ENCODE measurements at places on chromosomes 4 and X.

DNA sequence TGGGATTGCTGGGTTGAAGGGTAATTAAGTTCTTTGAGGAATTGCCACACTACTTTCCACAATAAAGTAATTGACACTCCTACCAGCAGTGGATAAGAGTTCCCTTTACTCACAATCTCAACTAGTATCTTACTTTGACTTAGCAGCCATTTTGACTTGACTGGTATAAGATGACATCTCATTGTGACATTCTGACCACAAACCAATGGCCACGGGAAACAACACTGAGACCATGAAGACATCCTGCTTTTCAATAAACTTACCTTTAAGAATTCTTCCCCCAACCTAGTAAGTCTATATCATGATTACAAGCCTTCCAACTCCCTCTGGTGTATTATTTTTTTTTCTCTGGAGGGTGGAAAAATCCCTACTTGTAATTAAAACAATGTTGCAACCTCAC is 66.9 kb upstream of the WDR1 start:
- DNase-seq = no peak

DNA sequence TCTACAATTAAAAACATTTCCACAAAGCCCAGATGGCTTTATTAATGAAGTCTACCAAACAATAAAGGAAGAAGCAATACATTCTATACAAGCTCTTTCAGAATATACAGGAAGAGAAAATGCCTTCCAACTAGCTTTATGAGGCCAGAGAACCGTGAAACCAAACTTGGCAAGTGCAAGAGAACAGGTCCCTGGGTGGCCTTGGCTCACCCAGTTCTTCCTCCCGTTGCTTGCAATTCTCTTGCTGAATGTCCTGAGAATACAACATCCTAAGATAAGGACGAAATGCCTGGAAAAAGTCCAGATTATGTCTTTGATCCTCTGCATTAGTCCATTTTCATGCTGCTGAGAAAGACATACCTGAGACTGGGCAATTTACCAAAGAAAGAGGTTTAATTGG is 204.9 kb downstream of the MAD2L1 start:
- DNase-seq = no peak

DNA sequence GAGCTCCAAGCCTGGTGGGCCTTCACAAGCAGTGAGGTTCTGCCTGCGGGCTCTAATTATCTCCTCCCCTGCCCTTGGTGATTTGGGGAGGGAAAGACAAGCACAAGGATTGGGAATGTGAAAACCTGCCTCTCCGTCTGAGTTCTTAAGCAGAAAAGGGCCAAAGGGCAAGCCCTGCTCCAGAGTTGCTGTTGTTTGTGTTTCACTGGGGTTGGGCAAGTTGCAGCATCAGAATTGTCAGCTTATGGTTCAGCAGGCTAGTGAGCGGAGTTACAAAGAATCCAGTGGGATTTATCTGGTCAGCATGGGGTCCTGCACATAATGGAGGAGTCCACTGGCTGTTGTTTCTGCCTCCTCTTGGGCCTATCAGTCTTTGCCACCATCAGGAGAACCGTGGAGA is 60.5 kb downstream of the NHS start:
- DNase-seq = no peak

GRCh38 chrX:17449866-17450265 is 74.9 kb downstream of the NHS start:
- DNase-seq = no peak

DNA sequence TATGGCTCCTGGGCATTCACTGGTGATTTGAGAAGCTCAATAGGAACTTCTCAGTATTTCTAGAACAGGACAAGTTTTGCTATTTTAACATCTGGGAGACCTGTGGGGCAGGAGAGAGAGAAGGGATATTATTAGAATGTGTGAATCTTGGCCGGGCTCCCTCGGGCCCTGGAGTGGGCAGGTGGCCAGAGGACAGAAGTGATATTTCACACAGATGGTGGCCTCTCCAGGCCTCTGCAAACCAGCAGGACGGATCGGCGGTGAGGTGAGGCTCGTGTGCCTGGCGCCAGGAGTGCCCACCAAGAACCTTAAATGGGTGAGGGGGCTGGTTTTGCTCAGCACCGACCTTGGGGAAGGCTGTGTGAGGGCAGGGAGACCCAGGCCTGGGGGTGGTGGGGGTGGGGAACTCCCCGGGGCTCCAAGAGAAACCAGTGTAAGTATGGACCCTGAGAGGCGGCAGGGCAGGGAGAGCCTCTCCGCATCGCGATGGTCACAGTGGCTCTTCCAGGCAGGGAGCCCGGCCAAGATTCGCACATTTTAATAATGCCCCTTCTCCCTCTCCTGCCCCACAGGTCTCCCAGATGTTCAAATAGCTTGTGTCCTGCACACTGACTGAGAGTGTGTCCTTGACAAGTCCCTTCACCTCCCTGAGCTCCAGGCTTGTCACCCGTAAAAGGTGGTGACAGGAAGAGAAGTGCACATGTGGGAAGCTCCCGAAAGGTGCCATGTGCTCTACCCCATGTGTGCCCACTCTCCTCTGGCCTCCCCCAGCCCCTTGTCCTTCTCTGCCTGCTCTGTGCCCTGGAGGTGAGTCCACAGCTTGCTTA is 64.9 kb downstream of the SORCS2 start:
- DNase-seq = no peak

- no peak for DNase-seq
These were observed 124.7 kb downstream of the GPAT3 start for GRCh38 chr4:83660578-83660977.

DNA sequence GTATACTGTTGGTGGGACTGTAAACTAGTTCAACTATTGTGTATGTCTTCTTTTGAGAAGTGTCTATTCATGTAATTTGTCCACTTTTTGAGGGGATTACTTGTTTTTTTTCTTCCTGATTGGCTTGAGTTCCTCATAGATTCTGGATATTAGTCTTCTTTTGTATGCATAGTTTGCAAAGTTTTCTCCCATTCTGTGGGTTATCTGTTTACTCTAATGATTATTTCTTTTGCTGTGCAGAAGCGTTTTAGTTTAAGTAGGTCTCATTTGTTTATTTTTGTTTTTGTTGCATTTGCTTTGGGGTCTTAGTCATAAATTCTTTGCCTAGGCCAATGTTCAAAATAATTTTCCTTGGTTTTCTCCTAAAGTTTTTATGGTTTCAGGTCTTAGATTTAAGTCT is 26.6 kb upstream of the ANTXR2 start:
- DNase-seq = no peak

- no peak for DNase-seq
These were observed 296.9 kb downstream of the GRID2 start for GRCh38 chr4:92600638-92601037.

DNA sequence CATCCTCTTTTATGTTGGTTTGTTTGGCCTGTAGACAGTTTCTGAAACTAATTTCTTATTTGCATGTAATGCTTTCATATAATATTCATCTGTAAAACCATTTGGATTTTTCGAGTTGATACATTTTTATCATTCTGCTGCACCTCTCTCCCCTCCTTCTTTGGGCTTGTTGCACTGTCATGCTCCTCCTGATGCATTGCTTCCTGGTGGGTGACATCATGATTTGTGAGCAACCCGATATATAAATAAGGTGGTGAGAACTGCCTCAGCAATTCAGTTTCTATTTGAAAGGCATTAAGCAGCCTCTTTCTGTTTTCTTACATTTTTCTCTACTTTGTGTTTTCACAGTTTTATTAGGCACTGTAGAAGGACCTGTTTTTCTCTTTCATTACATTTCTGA is 515.7 kb downstream of the RPA4 start:
- no peak for DNase-seq

DNA sequence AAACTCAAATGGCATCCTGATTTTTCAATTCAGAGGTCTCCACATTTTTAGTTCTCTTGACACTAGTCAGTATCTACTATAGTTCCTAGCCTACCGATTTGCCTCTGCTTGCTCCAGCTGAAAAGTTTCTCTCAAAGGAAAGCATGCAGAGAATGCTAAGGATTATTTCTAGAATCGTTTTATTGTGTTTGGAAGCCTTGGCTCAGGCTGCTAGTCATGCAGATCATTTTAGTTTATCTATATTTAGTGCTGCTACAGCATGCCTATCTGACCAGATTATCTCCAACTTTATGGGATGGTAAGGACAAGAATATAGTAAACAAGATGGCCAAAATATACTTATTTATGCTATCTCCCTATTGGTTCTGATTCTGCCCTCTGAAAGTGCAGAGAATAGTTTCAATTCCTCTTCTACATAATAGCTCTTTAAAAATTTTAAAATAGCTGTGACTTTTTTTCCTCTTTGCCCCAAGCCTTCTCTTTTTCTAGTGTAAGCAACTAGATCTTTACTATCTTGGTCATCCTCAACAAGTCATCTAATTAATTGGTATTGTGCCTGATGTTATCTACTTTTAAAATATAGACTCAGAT is 15.7 kb upstream of the DRP2 start:
- no peak for DNase-seq

- DNase-seq = no peak
These were observed 239.5 kb downstream of the RAPGEF2 start for GRCh38 chr4:159342374-159342773.

GRCh38 chrX:154738011-154738738 is 12.7 kb downstream of the GAB3 start:
- no peak for DNase-seq

- no peak for DNase-seq
These were observed 226.1 kb downstream of the ENOX2 start for GRCh38 chrX:130676861-130677260.

DNA sequence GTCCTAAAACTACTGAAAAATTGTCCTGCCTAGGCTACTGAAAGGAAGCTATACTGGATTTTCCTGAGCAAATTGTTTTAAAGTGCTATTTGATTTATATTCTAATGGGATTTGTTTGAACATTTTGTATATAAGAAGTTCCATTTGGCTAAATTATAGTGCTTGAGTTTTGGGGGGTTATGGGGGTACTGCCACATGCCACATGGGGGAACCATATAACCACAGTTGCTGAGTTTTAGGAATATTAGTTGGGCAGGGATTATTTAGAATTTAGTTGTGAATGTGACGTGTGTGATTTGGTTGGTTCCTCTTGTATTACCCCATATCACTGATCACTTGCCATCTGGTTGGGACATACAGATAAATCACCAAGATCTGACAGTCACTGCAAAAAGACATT is 224.5 kb upstream of the TAPT1 start:
- DNase-seq = no peak

GRCh38 chrX:57573754-57574153 is 18.1 kb upstream of the ZXDB start:
- DNase-seq = no peak

All from stimulated activated CD8-positive, alpha-beta memory T cell treated with anti-CD3 and anti-CD28 coated beads, Interleukin-4, amount 100 ng/mL, for 4 hours (primary cell).